ENCODE measurements at places on chromosomes 12 and 14.

- DNase-seq = no peak
Measured at GRCh38 chr12:124740691-124741137, 123.0 kb downstream of the SCARB1 start.

DNA sequence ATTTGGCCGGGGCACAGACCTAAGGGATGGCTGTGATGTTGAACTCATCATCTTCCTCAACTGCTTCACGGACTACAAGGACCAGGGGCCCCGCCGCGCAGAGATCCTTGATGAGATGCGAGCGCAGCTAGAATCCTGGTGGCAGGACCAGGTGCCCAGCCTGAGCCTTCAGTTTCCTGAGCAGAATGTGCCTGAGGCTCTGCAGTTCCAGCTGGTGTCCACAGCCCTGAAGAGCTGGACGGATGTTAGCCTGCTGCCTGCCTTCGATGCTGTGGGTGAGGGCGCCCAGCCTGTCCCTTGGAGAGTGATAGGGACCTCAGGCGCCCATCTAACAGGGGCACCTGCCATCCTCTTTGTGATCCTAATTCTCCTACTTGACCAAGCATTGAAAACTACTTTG is 12.4 kb downstream of the OAS3 start:
- DNase-seq = no peak

GRCh38 chr14:92514844-92515514 is 1.4 kb downstream of the RIN3 start:
- no peak for DNase-seq

- no peak for DNase-seq
Measured at GRCh38 chr12:127680516-127680915, 586.5 kb upstream of the TMEM132C start.

GRCh38 chr14:68507544-68508081 is 285.3 kb downstream of the ZFP36L1 start:
- DNase-seq = no peak

DNA sequence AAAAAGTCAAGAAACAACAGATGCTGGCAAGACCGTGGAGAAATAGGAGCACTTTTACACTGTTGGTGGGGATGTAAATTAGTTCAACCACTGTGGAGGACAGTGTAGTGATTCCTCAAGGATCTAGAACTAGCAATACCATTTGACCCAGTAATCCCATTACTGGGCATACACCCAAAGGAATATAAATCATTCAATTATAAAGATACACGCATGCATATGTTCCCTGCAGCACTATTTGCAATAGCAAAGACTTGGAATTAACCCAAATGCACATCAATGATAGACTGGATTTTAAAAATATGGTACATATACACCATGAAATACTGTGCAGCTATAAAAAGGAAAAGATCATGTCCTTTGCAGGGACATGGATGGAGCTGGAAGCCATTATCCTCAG is 18.0 kb upstream of the CATSPERB start:
- no peak for DNase-seq

- no peak for DNase-seq
Measured at GRCh38 chr12:111330800-111331752, 37.8 kb downstream of the PHETA1 start.
